ENCODE measurements at places on chromosomes 12 and 14.

DNA sequence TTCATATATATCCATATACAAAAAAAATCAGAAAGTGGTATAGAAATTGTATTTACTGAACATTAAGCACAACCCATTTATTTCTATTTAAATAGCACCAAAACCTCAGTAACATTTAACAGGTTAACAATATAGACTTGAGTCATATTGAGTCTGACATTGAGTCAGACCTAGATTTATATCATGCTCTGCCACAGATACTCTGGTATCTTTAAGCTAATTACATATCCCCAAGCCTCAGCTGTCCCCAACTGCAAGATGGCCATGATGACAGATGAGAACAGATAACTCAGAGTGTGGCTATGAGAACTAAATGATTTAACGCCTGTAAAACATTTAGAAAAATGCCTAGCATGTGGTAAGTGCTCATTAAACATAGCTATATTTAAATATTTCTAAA, 40.3 kb downstream of the IFNG start:
- DNase-seq = no peak

DNA sequence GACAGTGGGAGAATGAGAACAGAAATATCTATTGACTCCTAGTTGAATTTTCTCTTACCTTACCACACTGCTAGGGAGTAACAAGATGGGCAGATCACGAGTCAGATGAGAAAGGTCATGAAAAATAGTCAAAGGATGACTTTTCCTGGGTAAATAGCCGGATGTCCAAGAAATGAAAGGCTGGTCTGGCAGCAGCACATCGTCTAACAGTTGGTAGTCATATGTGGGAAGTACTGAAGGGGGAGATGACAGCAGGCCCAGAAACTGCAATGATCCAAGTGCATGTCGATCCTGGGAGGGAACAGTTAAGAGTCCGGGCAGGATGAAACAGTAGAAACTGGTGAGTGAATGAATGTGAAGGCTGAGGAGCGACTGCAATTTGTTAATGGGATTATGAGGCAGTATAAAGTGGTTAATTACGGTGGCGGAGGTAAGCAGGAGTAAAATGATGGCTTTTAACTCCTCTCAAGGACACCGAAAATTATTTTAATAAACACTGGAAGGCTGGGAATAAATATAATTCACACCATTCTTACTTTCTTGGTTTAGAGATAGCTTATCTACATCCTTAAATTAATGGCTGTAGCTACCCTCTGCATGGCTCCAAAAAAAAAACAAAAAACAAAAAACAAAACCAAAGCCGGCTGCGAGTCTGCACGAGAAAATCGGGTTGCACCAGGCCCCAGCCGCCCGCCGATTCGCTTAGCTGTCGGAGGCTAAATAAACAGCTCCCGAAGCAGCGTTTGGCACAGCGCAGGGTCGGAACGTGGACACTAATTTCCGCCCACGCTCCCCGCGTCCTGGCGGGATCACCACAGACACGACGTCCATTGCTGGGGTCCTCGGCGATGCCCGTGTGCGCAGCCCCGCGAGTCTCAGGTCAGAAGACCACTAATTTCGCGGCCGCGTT, 1.0 kb upstream of the ERC1 start:
- no peak for DNase-seq

GRCh38 chr14:91254461-91254860, 10.0 kb upstream of the GPR68 start:
- no peak for DNase-seq

DNA sequence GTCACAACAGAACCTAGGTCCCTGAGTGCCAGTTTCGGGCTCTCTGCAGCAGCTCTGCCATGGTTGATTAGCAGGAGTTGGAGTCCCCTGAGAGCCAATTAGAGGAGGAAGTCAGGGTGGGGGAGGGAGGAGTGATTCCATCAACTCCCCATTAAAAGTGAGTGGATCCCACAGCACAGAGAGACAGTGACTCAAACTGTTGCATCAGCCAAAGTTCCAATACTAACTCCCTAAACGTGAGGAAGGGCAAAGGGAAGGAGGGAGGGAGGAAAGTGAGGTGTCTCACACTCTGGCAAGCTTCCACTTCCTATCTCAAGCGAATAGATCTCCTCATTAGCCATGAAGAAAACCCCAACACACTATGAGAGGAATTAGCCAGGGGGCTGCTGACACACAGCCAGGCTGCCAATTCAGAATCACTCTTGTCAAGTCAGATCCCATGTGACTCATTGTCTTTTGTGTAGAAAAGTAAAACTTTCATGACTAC, 23.6 kb downstream of the OR11H4 start:
- no peak for DNase-seq

- DNase-seq = no peak
Measured at GRCh38 chr12:112353393-112353792, 28.8 kb downstream of the HECTD4 start.

GRCh38 chr14:75001261-75001660, 1.5 kb upstream of the EIF2B2 start:
- no peak for DNase-seq

DNA sequence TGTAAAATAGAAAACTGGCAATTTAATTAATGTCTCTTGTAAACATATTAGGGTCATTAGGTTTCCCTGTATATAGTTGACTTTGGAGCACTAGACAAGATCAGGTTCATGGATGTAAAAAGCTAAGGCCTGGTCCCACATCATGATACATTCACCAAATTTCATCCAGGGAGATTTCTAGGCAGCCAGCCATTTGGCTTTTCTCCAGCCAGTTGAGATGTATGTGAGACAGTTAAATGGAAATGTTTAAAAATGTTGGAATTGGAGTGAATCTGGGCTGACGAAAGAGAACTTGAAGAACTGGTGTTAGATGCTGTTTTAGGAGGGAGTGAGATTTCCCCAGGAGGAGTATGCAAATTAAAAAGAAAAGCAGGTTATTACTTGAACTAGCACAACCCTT, 41.8 kb upstream of the CLEC14A start:
- DNase-seq = no peak

GRCh38 chr12:111287125-111287900, 81.6 kb downstream of the PHETA1 start:
- no peak for DNase-seq

DNA sequence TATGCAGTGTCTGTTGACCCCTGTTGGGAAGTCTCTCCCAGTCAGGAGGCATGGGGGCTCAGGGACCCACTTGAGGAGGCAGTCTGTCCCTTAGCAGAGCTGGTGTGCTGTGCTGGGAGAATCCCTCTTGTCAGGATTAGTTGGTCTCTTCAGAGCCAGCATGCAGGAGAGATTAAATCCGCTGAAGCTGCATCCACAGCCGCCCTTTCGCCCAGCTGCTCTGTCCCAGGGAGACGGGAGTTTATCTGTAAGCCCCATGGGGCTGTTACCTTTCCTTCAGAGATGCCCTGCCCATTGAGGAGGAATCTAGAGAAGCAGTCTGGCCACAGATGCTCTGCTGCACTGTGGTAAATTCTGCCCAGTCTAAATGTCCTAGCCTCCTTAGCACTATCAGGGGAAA, 13.1 kb upstream of the KLRC1 start:
- no peak for DNase-seq

DNA sequence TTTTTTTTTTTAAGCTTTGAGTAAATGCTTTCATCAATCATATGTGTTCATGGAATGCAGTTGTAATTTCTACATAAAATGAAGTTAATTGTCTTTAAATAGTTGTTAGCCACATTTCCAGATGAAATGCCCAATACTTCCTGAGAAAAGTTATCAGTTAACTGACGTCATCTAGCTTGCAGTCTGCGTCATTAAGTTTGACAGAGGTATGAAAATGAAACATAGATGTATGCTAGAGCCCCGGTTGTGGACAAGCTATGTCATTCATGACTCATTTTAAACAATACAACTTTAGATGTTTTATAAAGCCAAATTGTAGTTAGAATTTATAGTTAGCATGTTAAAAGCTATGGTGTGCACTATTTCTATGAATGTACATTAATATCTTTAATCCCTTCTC, 90.7 kb downstream of the PLEKHA5 start:
- DNase-seq = no peak

DNA sequence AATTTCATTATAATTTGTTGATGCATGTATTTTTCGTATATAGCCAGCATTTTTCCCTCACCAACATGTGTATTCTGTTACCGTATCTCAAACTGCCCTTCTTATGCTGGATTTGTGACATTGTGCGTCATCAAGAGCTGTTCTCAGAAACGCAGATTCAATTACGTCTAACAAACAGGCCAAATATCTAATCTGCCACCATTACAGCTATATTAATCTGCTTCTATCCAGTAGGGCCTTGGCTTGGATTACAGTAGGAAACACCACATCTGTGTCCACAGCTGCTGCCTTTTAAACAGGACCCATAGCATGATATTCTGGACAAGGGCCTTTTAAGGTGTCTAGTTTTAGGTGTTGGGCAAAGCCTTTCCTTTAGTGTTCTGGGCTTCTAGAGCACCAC, 140.6 kb downstream of the PDE3A start:
- no peak for DNase-seq

DNA sequence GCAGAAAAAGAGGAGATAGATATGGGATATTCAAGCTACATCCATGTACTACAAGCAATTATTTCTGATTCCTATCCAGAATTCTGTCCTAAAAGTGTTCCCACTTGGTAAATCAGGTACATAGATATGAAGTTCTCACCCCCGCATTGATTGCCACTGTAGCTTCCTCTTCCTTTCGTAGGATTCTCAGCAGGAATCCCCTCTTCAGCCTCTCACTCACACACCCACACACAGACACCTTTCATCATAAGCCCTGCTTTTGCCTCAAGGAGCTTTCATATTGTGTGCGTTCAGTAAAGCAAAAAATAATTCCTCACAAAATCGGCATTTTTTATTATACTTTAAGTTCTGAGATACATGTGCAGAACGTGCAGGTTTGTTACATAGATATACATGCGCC, 69.8 kb downstream of the ANO4 start:
- no peak for DNase-seq

- DNase-seq = no peak
Measured at GRCh38 chr14:91369628-91370445, 47.8 kb downstream of the CCDC88C start.

GRCh38 chr12:104090685-104091084, 26.4 kb downstream of the HCFC2 start:
- no peak for DNase-seq

- DNase-seq = no peak
Measured at GRCh38 chr12:49548481-49548821, 9.6 kb downstream of the KCNH3 start.

DNA sequence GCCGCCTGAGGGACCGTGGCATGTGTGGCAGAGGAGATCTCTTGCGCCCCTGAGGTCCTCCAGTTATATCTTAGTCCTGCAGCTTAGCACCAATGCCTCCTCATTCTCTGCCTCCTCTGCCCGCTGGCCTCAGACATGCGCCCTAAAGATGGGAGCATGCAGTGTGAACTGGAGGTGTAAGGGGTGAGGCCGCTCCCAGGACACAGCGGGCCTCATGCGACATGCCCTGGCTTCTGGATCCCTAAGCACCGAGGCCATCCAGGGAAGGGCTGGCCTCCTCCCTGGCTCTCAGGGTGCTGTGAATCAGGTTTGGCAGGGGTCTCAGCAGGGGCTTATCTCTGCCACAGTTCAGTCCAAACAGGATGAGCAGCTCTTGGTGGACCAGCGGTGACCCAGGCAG, 86.9 kb downstream of the CACNA1C start:
- DNase-seq = no peak

Data from hypothalamus (tissue), 51 donors.